ENCODE measurements at places on chromosomes 2 and 18.

GRCh38 chr2:114001937-114002336 lies 112.0 kb downstream of the ACTR3 start:
- DNase-seq: no peak

DNA sequence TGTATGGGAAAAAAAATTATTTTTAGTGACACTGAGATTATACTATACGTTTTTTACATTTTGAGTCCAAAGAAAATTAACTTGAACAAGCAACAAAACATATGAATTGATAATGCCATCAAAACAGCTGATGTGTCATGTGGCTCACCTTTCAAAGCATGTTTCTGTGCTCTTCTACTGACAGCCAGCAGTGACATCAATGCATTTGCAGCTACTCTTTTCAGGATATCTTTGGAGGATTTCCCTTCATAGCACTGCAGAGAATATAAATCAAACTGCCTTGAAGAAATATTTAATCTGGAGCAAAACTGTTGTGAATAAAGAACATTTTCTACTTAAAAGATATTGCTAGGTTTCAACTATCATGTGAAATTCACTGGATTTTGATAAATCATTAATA lies 83.1 kb upstream of the CD226 start:
- no peak for DNase-seq

- DNase-seq: no peak
These were observed 341.6 kb upstream of the LRP1B start for GRCh38 chr2:142472382-142472781.

DNA sequence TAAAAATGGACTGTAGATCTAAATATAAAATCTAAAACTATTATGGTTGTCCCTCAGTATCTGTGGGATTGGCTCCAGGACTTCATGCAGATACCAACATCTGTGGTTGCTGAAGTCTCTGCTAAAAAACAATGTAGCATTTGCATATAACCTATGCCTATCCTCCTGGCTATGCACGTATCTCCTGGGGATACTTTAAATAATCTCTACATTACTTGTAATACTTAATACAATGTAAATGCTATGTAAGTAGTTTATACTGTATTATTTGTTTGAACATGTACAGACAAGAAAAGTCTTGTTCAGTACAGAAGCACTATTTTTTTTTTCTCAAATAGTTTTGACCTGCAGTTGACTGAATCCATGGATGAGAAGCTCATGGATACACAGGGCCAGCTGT lies 134.9 kb downstream of the ZAP70 start:
- no peak for DNase-seq

DNA sequence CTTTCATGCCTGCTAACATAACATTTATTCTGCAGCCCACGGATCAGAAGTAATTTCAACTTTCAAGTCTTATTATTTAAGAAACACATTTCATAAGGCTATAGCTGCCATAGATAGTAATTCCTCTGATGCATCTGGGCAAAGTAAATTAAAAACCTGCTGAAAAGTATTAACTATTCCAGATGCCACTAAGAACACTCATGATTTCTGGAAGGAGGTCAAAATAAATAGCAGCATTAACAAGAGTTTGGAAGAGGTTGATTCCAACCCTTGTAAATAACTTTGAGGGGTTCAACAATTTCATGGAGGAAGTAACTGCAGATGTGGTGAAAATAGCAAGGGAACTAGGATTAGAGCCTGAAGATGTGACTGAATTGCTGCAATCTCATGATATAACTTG lies 77.6 kb downstream of the CCDC148 start:
- no peak for DNase-seq

DNA sequence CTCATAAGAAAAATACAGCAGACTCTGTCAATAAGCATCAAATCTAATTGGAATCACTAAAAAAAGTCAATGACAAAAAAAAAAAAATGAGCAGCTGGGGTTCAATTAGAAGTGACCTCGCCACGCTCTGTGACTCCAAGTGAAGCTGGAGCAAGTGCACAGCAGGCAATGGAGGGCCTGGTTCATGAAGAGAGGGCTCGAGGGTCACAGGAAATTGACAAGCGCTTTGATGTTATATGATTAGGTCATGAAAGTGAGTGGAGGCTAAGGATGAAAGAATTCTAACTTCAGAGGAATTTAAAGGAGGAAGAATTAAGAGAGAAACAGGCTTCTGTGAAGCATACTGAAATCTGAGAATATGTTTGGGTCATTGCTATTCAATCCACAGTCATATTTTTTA lies 85.4 kb upstream of the TMEM18 start:
- DNase-seq: no peak

GRCh38 chr2:146477383-146477782 lies 1367.4 kb upstream of the ACVR2A start:
- no peak for DNase-seq

GRCh38 chr2:134169788-134170187 lies 84.1 kb upstream of the MGAT5 start:
- DNase-seq: no peak

- no peak for DNase-seq
These were observed 492.8 kb upstream of the FSIP2 start for GRCh38 chr2:185245806-185246205.

DNA sequence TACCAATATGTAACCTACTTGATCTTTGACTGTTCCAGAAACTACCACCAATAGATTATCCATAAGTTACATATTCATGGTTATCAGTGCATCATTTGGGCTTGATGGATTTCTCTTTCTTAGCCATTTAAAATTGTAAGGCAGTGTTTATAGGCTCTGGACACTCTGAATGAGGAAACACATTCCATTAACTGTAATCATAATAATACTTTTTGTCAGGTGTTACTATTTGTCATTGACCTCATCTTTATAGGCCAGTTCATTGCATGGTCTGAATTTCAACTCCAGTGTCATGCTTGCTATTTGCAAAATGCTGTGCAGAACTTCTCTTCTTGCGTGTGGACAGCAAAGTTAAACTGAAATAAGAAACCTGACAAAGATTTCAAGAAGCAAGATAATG lies 1340.2 kb upstream of the ZEB2 start:
- no peak for DNase-seq
